PC-3 (cell line): ENCODE measurements at places on chromosomes 1 and 21.
A peak's percentile ranks its signal among the peaks of the same experiment; 100 is the strongest.

- H3K4me1 ChIP-seq, result no peaks in the 10 kb centered on the region
- no peaks in the 10 kb centered on the region for H3K27me3 ChIP-seq
These were observed 85.9 kb downstream of the TM2D1 start for GRCh38 chr1:61638911-61639605.

- H3K4me3 ChIP-seq, result no peak overlapping the region
- no peak overlapping the region for H3K27ac ChIP-seq
- no peaks in the 10 kb centered on the region for H3K27me3 ChIP-seq
These were observed 253.1 kb upstream of the IRF2BP2 start for GRCh38 chr1:234862944-234863515.

DNA sequence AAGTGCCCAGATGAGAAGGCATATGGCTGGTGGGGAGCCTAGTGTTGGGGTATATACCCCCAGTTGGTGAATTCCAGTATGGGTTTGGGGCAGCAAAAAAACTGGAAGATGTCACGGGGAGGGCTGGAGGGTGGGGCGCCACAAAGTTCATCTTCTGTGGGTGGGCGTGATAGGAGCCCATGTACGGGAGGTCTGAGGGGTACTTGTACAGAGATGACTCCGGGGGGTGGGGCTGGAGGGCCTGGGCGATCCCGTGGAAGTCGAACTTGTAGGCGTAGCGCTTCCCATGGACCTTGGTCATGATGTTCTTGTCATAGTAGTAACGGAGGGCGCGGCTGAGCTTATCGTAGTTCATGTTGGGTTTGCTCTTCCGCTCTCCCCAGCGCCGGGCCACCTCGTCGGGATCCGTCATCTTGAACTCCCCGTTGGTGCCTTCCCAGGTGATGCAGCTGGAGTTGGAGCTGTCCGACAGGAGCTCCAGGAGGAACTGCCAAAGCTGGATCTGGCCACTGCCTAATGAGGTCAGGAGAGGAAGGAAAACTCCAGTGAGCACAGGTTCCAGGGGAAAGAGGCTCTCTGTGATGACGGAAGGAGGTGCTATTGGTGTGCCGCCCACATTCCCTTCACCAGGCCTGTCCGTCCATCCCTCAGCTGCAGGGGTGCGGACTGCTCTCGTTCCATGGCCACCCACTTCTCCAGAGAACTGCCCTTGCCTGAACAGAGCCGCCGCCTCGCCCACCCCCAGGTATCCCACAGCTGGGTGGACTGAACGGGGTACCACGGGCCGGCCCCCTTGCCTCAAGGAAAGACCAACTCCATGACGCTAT lies 114.7 kb downstream of the ERG start:
- no peak overlapping the region for H3K27ac ChIP-seq

DNA sequence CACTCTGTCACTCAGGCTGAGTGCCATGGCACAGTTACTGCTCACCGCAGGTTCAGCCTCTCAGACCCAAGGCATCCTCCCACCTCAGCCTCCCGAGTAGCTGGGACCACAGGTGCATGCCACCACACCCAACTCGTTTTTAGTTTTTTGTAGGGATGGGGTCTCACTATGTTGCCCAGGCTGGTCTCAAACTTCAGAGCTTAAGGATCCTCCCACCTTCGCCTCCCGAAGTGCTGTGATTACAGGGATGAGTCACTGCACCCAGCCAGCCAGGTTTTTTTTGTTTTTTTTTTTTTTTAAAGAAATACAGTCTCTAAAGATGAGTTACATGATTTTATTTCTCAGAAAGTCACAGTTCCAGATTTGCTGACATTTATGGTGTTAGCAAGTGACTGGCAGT lies 29.0 kb downstream of the BACE2 start:
- H3K27me3 ChIP-seq, result no peaks in the 10 kb centered on the region
- no peak overlapping the region for H3K4me3 ChIP-seq
- no peak overlapping the region for H3K27ac ChIP-seq
- peak; percentile 37 for DNase-seq

- DNase-seq, result no peak
- no peaks in the 10 kb centered on the region for H3K36me3 ChIP-seq
- no peak overlapping the region for H3K27ac ChIP-seq
- no peak overlapping the region for H3K4me3 ChIP-seq
- H3K4me1 ChIP-seq, result peaks cover 20% of the 10 kb centered on the region
- H3K27me3 ChIP-seq, result no peaks in the 10 kb centered on the region
These were observed 138.6 kb upstream of the ERRFI1 start for GRCh38 chr1:8164670-8165069.

GRCh38 chr1:236673289-236673919 lies 12.9 kb upstream of the ACTN2 start:
- no peaks in the 10 kb centered on the region for H3K36me3 ChIP-seq
- DNase-seq, result no peak
- no peaks in the 10 kb centered on the region for H3K4me1 ChIP-seq
- no peak overlapping the region for H3K27ac ChIP-seq

GRCh38 chr1:19752083-19752696 lies 47.5 kb downstream of the TMCO4 start:
- DNase-seq, result peak; percentile 87
- no peaks in the 10 kb centered on the region for H3K27me3 ChIP-seq
- H3K4me3 ChIP-seq, result no peak overlapping the region
- no peaks in the 10 kb centered on the region for H3K36me3 ChIP-seq

GRCh38 chr1:228902781-228903433 lies 167.6 kb downstream of the RHOU start:
- H3K27ac ChIP-seq, result no peak overlapping the region
- peak; percentile 99 for DNase-seq
- peaks cover 14% of the 10 kb centered on the region for H3K4me1 ChIP-seq
- peaks cover 66% of the 10 kb centered on the region for H3K27me3 ChIP-seq

GRCh38 chr21:16279731-16280581 lies 550.2 kb downstream of the USP25 start:
- peaks cover 46% of the 10 kb centered on the region for H3K27me3 ChIP-seq
- DNase-seq, result no peak
- no peak overlapping the region for H3K4me3 ChIP-seq
- H3K27ac ChIP-seq, result no peak overlapping the region
- no peaks in the 10 kb centered on the region for H3K36me3 ChIP-seq

- peak overlapping the region; percentile 89 for H3K4me3 ChIP-seq
- peaks cover 6% of the 10 kb centered on the region for H3K36me3 ChIP-seq
- no peak overlapping the region for H3K27ac ChIP-seq
- no peaks in the 10 kb centered on the region for H3K27me3 ChIP-seq
- no peak for DNase-seq
- H3K4me1 ChIP-seq, result peaks cover 23% of the 10 kb centered on the region
These were observed 500 bp upstream of the PEA15 start for GRCh38 chr1:160204526-160205241.

DNA sequence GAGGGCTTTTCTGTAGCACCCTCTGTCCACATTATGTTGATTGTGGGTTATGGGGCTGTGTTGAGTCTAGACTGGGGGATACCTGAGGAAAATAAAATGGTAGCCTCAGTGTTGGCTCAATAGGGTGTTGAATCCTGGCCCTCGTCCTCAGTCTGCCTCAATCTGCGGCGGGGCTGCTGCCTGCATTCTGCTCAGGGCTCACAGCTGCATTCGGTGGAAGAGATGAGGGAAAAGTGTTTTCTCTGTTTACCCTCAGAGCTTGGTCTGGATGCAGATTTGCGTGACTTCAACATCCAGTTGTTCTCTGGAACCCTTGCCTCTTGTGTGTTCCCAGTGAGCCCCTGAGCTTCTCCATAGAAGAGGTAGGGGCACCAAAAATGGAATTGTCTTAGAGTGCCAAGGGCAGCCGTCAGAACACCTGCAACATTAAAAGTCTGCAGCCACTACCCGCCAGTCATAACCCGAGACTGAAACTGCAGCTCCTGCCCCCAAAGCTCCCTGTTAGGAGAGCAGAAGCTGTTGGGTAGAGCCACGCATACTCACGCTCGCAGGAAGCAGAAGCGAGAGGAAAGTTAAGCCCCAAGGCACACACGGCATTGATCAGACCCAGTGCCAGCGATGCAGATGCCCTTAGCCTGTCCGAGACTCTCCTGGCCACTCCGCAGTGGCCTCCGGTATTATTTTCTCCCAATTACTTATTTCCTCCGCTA lies 215.3 kb upstream of the C1orf174 start:
- DNase-seq, result no peak
- H3K27ac ChIP-seq, result no peak overlapping the region
- no peaks in the 10 kb centered on the region for H3K4me1 ChIP-seq

GRCh38 chr1:164641353-164641730 lies 82.4 kb downstream of the PBX1 start:
- no peaks in the 10 kb centered on the region for H3K27me3 ChIP-seq
- no peak for DNase-seq
- H3K27ac ChIP-seq, result no peak overlapping the region
- H3K4me3 ChIP-seq, result no peak overlapping the region
- H3K4me1 ChIP-seq, result peaks cover 38% of the 10 kb centered on the region

DNA sequence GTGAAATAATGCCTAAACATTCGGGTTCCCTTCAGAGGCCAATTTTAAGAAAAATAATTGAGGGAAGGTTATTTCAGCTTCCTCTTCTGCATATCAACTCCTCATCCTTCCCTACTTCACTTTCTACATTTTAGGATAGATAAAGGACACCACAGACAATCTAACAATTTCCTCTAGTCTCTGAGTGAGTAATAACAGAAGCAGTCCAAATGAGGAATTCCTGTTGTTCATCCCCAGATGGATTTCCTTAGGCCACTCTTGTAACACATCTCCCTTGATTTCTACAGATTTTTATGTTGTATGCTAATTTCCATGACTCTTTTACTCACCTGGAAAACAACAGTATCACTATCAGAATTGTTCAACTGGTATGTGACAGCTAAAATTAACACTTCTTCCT lies 87.7 kb upstream of the LYPLAL1 start:
- H3K27ac ChIP-seq, result no peak overlapping the region
- H3K27me3 ChIP-seq, result no peaks in the 10 kb centered on the region
- no peak overlapping the region for H3K4me3 ChIP-seq
- peak; percentile 54 for DNase-seq

- peak overlapping the region; percentile 54 for H3K27ac ChIP-seq
- no peaks in the 10 kb centered on the region for H3K36me3 ChIP-seq
- H3K4me3 ChIP-seq, result peak overlapping the region; percentile 83
These were observed 918 bp upstream of the RASAL2 start for GRCh38 chr1:178092878-178093493.

DNA sequence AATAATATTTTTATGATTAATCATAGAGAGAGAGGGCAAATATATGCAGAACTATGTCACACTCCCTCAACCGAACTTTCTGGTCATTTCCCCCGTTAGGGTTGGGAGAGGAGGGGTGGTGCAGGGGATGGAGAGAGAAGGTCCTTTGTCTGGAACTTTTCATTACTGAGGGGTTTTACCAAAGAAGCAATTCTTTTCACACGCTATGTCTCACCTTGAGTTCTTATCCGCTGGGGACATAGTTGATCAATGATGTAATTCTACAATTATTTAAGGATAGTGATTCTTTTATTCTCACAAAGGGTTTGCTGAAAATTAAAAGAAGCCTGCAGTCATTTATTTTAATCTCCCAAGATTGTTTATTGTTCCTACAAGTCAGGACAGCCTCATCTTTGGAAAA lies 98.3 kb upstream of the RUNX1 start:
- H3K36me3 ChIP-seq, result peaks cover 3% of the 10 kb centered on the region; the same call in 1 of the 2 replicates
- peak overlapping the region; percentile 72 for H3K27ac ChIP-seq
- DNase-seq, result peak; percentile 86
- H3K4me3 ChIP-seq, result 0 out of 2 replicates have a peak overlapping the region, but pooled peaks have one; percentile 1

GRCh38 chr1:240234485-240235210 lies 143.0 kb downstream of the FMN2 start:
- H3K4me3 ChIP-seq, result no peak overlapping the region
- H3K36me3 ChIP-seq, result peaks cover 7% of the 10 kb centered on the region; the same call in 1 of the 2 replicates
- H3K27ac ChIP-seq, result peak overlapping the region; percentile 77
- H3K27me3 ChIP-seq, result no peaks in the 10 kb centered on the region
- DNase-seq, result peak; percentile 73
- H3K4me1 ChIP-seq, result peaks cover 44% of the 10 kb centered on the region

DNA sequence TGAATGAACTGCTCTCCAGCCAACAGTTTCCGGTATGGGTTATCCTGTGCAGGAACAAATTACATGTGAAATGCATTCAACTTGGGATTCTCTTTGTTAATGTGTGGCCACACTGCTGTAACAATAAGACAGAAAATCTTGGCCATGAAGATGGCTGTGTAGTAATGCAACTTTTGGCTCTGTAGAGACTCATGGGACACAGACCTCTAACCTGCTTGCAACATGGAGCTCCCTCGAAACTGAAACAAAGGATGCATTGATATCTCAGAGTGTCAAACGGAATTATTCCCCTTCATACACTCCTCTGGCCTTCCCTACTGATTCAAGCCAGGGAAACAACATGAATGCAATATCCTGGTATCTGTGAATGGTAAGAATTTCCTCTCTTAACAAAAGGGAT lies 559.3 kb upstream of the ZRANB2 start:
- no peaks in the 10 kb centered on the region for H3K36me3 ChIP-seq
- H3K4me1 ChIP-seq, result peaks cover 5% of the 10 kb centered on the region; the same call in 1 of the 2 replicates
- no peaks in the 10 kb centered on the region for H3K27me3 ChIP-seq
- no peak overlapping the region for H3K4me3 ChIP-seq
- no peak for DNase-seq

- DNase-seq, result no peak
- H3K27ac ChIP-seq, result no peak overlapping the region
- H3K4me1 ChIP-seq, result no peaks in the 10 kb centered on the region
- H3K27me3 ChIP-seq, result no peaks in the 10 kb centered on the region
- H3K4me3 ChIP-seq, result no peak overlapping the region
- no peaks in the 10 kb centered on the region for H3K36me3 ChIP-seq
These were observed 105.7 kb upstream of the PLPPR5 start for GRCh38 chr1:99110140-99111041.

DNA sequence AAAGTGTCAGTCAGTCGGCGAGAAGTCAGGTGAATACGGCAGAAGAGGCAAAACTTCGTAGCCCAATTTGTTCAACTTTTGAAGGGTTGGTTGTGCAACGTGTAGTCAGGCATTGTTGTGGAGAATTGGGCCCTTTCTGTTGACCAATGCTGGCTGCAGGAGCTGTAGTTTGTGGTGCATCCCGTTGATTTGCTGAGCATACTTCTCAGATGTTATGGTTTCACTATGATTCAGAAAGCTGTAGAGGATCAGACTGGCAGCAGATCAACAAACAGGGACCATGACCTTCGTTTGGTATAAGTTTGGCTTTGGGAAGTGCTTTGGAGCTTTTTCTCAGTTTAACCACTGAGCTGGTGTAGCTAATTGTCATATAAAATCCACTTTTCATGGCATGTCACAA lies 190.2 kb upstream of the ADAMTS5 start:
- H3K27me3 ChIP-seq, result no peaks in the 10 kb centered on the region
- DNase-seq, result no peak
- no peak overlapping the region for H3K27ac ChIP-seq
- no peaks in the 10 kb centered on the region for H3K4me1 ChIP-seq
- H3K4me3 ChIP-seq, result no peak overlapping the region

- peaks cover 9% of the 10 kb centered on the region; the same call in 1 of the 2 replicates for H3K27me3 ChIP-seq
- H3K27ac ChIP-seq, result no peak overlapping the region
- DNase-seq, result no peak
- no peaks in the 10 kb centered on the region for H3K36me3 ChIP-seq
These were observed 31.6 kb upstream of the CACNA1E start for GRCh38 chr1:181451661-181452230.
